ENCODE measurements at places on chromosomes 16 and 17. TPM values are rescaled to one million over a fixed set of nuclear protein-coding genes. Genes with fewer than 3 reads are reported as not detected.

The TBC1D3H gene
- not detected for total RNA-seq

The ADAP2 gene
- 0.33 TPM for total RNA-seq

The NEUROD2 gene
- total RNA-seq = not detected

The DNASE1L2 gene
- 0.65 TPM for total RNA-seq

All from vein endothelial cell (primary cell).